ENCODE measurements at places on chromosomes 12 and 14.

DNA sequence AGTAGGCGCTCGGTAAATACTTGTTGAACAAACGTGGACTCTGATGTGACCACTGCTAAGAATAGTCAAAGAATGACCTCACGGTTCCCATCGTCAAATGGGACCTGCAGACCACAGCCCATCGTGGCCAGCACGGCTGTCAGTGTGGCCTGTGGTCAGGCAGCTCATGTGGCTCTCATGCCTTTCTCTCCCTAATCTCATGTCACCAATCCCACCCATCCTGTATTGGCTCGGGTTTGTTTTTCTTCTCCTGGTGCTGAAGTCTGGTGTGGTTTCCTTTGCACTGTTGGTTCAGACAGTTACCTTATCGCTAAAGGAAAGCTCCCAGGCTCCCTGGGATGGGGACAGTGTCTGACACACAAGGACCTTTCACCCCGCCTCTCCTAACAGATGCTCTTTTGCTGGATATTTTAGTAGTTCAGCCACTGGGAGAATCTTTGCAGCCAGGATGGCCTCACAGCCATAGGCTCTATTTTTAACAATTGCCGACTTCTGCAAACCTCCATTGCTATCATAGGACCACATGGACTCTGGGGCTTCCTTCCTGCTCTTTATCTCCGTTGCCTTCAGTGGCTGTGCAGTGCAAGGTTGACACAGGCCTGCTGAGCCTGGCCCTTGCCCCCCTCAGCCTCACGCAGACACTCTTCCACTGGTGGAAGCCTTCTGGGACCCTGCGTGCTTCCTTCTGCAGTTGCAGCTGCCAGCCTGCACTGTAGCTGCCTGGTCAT is 293.1 kb upstream of the FKBP4 start:
- no peak for DNase-seq

GRCh38 chr12:97321621-97322020 is 141.0 kb upstream of the RMST start:
- no peak for DNase-seq

- DNase-seq = no peak
Observed at GRCh38 chr14:72026536-72026935, 94.3 kb downstream of the RGS6 start.

- no peak for DNase-seq
Observed at GRCh38 chr12:123293178-123293760, 21.6 kb upstream of the CDK2AP1 start.

- no peak for DNase-seq
Observed at GRCh38 chr12:4118601-4119156, 154.9 kb upstream of the CCND2 start.

DNA sequence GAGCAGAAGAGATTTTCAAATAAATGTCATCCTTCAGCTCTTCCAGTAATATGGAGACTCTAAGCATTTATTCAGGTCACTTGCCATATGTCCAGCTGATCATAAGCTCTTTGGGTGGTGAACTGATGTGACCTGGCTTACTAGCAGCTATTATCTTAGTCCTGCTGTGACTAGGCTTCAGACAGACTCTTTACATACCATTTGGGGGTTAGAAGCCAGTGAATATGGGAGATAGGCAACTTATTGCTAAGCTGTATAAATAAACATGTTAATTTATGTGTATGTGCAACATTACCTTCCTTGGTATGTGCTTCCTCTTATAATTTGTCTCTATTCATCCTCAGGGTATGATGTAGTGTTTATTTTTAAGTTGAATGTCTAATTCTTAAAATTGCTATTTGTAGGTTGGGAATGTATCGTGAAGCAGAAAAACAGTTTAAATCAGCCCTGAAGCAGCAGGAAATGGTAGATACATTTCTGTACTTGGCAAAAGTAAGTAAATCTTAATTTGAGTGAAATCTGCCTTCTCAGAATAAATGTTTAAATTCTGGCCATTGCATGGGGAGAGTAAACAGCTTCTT is 32.4 kb downstream of the TTC8 start:
- DNase-seq = peak; percentile 13

Data from HEK293T (cell line).